ENCODE measurements at places on chromosomes 4 and X. TPM values are rescaled to one million over a fixed set of nuclear protein-coding genes. Genes with fewer than 3 reads are reported as not detected.

DNA sequence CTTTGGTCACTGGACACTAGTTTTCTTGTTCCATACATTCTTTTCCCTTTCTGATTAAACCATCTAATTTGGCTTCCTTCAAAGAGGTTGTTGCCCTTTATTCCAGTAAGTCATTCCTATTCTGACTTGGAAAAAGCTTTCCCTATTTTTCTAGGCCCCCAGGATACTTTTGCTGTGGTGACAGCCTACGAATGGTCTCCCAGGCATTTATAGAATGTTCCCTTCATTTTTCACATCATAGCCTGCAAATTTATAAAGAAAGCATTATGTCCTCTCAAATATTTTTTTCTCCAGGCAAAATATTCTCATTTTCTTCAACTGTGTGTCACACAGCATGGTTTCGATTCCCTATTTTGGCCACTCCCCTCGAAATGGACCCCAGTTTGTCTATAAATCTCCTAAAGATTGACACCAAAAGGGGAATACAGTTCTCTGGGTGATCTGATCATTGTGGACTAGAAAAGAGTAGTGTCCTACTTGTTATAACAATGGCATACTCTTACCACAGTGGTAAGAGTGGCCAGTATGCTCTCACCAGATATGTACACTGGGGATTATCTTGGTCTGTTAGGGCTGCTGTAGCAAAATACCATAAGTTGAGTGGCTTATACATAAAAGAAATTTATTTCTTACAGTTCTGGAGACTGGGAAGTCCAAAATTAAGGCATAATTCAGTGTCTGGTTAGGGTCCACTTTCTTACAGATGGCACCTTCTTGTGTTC is 41.5 kb upstream of the BMP2K start:
- no peak for DNase-seq
- no peaks in the 10 kb centered on the region for H3K36me3 ChIP-seq
- H3K27ac ChIP-seq: no peak overlapping the region

The PAK3 gene
- 1.4 TPM for total RNA-seq

The EREG gene
- total RNA-seq: not detected

- peaks cover 89% of the 10 kb centered on the region for H3K4me1 ChIP-seq
- DNase-seq: no peak
- peaks cover 30% of the 10 kb centered on the region for H3K36me3 ChIP-seq
- H3K27me3 ChIP-seq: no peaks in the 10 kb centered on the region
- H3K4me3 ChIP-seq: peak overlapping the region; percentile 98
- peak overlapping the region; percentile 90 for H3K27ac ChIP-seq
Measured at GRCh38 chr4:6988016-6988715, 55.0 kb upstream of the TADA2B start.

GRCh38 chr4:62627671-62628070 is 1427.5 kb downstream of the ADGRL3 start:
- no peak for DNase-seq
- H3K27me3 ChIP-seq: no peaks in the 10 kb centered on the region
- H3K4me3 ChIP-seq: no peak overlapping the region
- no peaks in the 10 kb centered on the region for H3K4me1 ChIP-seq
- no peak overlapping the region for H3K27ac ChIP-seq

The CTSO gene
- 5.3 TPM for total RNA-seq

The BRS3 gene
- not detected for total RNA-seq

DNA sequence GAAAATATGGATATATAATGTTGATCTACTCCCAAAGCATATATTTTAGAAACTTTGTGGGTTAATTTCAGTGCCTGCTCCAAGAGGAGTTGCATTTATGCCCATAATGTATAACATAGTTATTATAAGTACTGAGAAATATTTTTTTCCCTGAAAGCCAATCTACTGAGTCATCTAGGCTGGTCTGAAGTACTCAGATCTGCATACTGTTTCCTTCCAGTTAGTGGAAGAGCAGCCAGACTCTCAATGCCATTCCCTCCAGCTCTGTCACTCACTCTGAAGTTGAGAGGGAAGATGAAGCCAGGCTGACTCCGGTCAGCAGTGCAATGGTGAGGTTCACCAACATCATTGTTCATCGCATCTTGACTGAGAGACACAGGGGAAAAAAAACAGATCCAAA is 505.1 kb downstream of the PPARGC1A start:
- no peaks in the 10 kb centered on the region for H3K27me3 ChIP-seq
- no peak for DNase-seq

The KLHL4 gene
- total RNA-seq: 0.08 TPM

DNA sequence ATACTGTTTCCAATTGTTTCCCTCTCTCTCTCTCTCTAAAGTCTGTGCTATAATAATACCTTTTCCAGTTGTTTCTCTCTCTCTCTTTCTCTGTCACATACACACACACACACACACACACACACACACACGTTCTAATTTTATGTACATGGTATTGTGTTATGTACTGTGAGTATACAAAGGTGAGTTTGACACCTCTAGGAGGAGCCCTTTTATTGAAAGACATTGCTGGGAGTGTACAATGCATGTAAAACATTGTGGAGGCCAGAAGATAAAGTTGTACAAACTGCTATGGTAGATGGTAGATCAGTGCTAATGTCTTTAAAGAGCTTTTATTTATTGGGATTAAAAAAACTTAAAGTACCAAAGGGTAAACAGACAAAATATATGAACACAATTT is 53.6 kb downstream of the BLTP1 start:
- no peak overlapping the region for H3K4me3 ChIP-seq
- no peaks in the 10 kb centered on the region for H3K27me3 ChIP-seq
- no peak for DNase-seq
- H3K27ac ChIP-seq: no peak overlapping the region

GRCh38 chr4:26964512-26964911 is 103.9 kb downstream of the STIM2 start:
- no peaks in the 10 kb centered on the region for H3K27me3 ChIP-seq
- H3K4me1 ChIP-seq: peaks cover 8% of the 10 kb centered on the region
- H3K27ac ChIP-seq: no peak overlapping the region
- no peak overlapping the region for H3K4me3 ChIP-seq
- H3K36me3 ChIP-seq: peaks cover 18% of the 10 kb centered on the region
- no peak for DNase-seq

GRCh38 chrX:148784137-148784536 is 283.7 kb downstream of the AFF2 start:
- H3K27me3 ChIP-seq: no peaks in the 10 kb centered on the region
- no peaks in the 10 kb centered on the region for H3K36me3 ChIP-seq
- DNase-seq: no peak
- no peaks in the 10 kb centered on the region for H3K4me1 ChIP-seq
